ENCODE measurements at places on chromosomes 11 and 22.

DNA sequence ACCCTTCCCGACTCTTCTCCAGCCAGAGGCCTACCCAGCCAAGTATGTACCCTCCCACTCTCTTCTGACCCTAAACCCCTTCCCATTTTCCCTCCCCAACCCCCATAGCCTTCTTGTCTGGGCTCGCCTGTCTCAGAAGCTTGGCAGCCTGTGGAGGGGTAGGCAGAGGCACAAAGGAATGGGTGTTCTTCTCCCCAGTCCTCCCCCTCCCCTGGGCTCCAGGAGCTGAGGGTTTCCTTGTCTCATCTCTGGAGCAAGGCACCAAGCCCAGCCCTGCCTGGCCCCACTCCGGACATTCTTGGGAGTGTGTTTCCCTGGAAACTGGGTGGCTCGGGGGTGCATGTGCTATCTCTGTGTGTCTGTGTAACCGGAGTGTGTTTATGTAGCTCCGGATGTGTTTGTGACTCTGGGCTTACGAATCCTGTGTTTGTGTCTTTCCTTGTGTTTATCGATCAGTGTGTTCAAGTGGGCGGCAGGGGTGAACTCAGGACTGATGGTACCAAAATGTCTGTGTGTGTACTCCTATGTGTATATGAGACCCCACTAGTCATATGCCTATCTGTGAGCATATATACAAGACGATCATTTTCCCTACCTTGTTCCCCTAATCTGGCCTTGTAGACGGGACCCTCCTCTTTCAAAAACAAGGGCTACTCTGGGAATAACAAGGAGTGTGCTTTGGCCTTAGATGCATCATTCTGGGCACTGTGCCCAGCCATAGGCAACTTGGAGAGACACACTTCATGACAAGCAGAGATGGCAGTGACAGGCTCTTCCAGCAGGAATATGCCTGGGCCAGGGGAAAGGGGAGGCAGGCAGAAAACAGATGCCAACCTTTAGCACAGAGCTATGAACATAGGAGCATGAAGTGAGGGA is 10.9 kb downstream of the PHLDB1 start:
- DNase-seq, result no peak

- DNase-seq, result no peak
These were observed 3.0 kb upstream of the SLCO2B1 start for GRCh38 chr11:75147875-75148263.

- DNase-seq, result no peak
These were observed 92.8 kb downstream of the GALNT18 start for GRCh38 chr11:11528986-11529385.

DNA sequence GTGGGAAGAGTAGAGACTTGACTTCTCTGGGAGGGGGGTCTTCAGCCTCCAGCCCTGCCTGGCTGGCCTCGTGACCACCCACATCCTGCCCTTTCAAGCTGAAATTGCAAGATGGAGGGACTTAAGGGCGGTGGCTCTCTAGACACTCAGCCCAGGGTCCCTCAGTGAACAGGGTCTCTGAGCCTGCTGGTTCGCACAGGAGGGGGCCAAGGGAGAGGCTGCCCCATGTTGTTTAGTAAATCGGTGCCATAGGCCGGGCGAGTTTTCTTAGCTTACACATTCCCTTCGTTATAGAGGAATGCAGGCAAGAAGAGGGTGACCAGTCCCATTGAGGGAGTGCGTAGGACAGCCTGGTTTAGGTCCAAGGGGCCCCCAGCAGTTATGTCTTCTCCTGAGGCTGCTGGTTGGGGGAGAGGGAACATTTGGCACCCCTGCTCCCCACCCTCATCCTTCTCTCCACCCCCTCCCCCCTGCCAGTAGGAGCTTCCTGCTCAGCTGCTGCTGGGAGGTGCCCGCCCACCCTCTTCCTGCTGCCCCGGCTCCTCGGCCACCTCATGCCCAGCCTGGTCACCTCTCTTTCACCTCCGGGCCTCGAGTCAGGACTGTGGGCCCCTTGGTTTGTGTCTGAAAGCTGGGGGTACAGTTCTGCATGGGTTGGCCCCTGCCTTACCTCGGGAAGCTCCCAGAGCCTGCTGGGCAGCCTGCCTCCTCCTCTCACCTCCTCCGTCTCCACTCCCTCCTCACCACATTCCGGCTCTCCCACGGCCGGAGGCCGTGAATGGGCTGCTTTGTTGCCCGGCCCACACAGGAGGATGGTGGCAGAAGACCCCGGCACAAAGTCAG is 3.9 kb downstream of the FRMD8 start:
- no peak for DNase-seq

- DNase-seq, result no peak
These were observed 6.5 kb upstream of the ALDH3B2 start for GRCh38 chr11:67680696-67681470.

DNA sequence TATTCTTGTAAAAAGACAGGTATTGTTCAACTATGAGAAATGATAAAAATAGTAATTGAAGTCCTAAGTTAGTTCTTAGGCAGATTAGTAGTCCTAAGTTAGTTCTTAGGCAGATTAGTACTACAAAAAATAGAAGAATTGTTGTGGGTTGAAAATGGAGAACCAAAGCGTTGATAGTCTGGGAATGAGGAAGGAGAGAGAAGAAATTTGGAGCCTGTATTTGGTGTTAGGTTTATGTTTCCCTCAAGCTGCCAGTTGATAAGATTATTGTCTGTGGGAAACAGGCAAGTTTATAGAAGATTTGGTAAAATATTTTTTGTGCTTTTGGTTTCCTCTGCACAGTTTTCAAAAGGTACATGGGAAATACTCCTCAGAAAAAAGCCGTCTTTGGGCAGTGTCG is 3.6 kb downstream of the BCO2 start:
- no peak for DNase-seq

DNA sequence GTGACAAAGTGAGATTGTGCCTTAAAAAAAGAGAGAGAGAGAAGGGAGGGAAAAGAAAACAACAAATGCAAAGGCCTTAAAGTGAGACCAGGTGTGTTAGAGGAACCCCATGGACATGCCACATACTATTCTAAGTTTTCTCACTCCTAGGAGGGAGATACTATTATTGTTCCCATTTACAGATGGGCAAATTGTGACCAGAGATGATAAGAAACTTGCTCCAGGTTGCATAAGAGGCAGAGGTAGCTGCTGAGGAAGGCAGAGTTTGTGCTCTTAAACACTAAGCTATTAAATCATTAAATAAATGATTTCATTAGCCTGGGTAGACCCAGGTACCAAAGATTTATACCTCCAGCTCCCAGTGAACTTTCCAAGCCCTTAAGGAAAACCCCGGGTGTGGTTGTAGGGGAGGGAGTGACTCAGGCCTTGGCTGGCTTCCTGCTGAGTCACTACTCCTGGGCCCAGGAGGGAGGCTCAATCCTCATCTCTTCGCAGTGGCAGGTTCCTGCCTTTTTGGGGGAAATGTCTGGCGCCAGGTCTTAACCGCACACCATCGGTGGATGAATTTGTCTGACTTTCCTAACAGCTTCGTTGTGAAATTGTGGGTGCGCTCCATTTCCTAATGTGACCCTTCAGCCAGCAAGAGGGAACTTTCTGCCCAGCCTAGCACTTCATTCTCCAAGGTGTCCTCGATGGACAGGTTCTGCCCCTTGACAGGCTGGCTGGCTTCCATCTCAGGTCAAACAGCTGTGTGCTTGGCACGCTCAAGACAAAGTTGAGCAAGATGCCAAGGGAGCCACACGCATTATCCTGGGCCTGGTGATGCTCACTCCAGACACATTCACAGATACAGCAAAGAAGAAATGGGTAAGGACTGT is 33.4 kb upstream of the PTPRJ start:
- no peak for DNase-seq

DNA sequence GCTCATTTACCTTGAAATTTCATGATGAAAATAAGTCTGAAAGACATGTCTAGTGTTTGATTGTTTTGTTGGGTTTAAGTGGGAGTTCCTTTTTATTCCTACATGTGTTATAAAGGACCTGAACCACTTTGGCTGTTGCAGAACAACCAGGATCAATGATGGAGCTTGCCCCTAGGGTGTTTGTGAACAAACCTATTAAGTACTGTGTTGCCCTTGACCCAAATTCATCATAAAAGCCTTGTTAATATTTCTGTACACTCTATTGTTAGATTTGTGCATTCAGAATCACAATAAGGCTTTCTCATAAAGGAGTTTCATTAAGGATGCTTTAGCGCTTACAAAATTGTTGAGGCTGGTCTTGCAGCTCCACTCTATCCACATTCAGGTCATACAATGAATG is 452.6 kb downstream of the NELL1 start:
- no peak for DNase-seq

GRCh38 chr22:44224166-44224565 is 43.4 kb downstream of the PARVG start:
- no peak for DNase-seq

DNA sequence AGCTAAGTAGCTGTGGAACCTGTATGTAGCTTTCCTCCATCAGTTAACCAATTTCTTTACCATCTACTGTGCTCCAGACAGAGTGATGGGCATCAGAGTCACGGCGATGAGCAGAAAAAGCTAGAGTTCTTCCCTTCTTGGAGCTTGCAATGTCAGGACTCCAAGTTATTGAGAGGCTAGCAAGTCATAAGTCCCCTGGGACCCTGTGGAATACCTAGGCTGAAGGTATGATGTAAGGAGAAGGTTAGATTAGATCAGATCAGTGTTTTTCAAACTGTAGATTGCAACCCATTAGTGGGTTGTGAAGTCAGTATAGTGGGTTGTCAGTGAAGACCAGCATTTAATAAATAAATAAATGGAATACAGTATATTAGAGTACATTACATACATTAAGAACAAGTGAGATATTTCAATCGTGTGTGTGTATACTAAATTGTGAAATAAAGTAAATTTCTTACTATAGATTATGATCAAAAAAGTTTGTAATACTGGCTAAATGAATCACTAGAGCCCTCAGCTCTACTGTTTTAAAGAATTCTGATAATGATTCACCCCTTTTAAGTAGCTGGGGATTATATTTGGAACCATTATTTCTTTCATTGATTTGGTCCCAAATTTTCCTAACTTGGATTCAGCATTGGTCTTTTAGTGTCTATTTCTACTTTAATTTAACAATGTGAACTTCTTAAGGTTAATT is 52.3 kb downstream of the RASSF10 start:
- DNase-seq, result no peak

- no peak for DNase-seq
These were observed 63.7 kb downstream of the MED15 start for GRCh38 chr22:20571078-20571503.

DNA sequence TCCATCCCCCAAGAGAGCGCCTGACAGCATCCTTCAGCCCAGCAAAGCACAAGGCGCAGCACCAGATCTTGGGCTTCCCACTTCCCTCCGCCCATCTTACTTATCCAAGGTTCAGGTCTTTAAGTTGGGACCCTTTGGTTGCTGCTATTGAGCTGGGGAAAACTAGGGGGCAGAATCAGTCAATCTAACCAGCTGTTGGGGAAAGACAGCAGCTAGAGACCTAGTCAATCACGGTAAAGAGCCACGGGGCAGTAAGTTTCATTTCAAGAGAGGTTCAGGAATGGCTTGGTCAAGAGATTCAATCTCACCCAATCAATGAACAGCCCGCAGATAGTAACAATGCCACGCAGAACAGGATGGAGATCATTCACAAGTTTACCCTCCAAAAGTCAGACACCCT is 1.7 kb downstream of the ABTB2 start:
- DNase-seq, result no peak

- DNase-seq, result no peak
These were observed 658.0 kb downstream of the DLG2 start for GRCh38 chr11:84969103-84969502.

DNA sequence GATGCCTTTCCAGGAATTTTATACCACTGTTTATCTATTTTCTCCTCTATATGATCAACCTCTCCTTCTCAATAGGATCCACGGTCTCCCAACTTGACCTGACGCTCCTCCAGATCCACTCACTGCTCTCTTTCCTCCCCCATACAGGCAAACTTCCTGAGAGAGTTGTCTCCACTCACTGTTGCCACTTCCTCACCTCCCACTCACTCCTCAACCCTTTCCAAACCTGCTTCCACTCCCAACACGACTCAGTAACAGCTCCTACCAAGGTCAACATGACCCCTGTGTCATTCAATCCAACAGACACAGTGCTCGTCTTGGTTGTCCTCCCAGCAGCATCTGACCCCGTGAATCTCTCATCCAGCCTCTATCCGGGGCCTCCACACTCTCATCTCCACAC is 3.1 kb downstream of the APBB1 start:
- no peak for DNase-seq

DNA sequence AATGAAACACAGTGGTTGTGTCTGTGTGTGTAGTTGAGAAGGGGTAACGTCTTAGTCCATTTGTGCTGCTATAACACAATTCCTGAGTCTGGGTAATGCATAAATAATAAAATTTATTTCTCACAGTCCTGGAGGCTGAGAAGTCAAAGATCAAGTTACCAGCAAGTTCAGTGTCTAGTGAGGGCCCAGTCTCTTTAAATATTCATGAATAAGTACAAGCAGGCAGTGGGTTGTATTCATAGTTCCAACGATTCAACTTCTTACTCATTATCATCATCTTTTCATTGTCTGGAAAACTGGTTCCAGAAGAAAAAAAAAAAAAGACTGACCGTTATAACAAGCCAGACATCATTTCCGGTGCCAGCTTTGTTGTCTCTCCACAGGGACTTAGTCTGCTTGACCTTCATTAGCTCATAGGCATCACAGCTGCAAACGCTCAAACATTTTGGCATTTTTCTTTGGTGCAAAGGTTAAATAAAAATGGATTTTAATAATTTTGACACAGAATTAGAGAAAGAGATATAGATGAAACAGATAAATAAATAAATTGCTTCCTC is 1297.5 kb downstream of the LRRC4C start:
- no peak for DNase-seq

GRCh38 chr11:110812086-110812733 is 100.0 kb upstream of the ARHGAP20 start:
- no peak for DNase-seq

DNA sequence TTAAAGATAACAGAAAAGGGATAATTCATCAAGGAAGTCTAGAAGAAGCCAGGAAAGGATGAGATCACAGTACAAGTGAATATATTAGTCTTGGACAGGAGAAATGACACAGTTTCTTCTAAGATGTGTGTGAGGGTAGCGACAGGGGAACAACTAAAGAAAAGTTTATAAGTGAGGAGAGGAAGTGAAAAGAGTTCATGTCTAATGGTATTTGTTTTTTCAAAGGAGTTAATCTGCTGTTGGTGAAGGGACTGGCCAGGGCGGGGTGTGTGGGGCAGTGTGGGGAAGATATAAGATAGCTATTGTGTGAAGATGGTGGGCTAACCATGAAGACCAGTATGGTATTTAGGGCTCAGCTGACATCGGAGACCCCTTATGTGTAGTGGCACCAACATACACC is 7.6 kb upstream of the PPFIBP2 start:
- DNase-seq, result no peak

GRCh38 chr11:30984442-30984816 is 385.1 kb downstream of the DCDC1 start:
- no peak for DNase-seq

DNA sequence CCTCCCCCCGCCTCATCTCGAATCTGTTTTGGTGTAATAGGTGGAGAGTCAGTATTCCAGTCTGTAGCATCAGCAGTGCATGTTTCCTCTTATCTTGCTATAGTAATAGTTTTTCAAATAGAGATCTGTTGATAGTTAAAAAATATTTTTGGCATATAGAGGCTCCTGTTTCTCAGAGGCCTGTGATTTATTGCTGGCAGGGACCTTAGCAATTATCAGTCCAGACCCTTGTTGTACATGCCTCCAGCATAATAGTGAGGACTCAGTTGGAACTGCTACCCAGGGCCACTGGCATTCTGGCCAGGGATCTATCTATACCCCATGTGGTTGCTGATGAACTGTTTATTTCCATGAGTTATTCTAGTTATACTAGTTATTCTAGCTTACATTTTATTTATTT is 52.6 kb downstream of the SPECC1L start:
- no peak for DNase-seq

Measured in NCI-H510A (cell line).